ENCODE measurements at places on chromosomes 4 and X.

DNA sequence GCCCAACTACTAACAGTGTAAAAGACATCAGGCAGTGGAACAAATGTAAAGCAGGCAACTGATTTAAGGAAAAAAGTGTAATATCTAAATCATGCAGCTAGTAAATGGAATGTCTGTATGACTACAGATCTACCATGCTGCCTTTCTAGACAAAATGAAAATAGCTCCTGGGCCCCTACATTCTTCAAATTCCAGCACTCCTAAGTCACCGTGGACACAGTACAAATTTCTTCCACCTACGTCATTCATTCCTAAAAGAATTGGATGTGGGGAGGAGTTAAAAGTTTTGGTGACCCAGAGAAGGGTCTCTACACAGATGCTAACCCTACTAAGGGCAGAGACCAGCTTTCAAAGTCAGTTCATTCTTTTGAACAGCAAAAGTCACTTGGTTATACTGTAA lies 137.2 kb upstream of the ARHGEF9 start:
- DNase-seq: no peak

DNA sequence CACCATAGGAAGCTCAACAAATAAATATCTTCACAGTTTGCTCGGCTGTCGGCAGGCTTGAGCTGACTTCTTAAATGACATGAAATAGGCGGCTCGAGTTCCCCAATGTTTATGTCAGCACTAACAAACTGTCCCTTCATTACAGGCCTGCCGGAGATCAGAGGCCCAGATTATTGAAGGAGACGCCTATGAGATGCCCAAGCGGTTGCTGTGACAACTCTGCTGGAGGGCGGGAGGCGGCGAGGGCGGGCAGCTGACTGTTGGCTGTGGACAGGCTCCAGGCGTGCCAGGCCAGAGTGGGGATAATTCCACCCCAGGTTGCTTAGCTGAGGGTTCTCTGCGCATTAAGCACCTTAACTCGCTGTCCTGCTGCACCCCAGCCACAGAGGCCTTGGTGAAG lies 39.2 kb upstream of the MSX1 start:
- no peak for DNase-seq

DNA sequence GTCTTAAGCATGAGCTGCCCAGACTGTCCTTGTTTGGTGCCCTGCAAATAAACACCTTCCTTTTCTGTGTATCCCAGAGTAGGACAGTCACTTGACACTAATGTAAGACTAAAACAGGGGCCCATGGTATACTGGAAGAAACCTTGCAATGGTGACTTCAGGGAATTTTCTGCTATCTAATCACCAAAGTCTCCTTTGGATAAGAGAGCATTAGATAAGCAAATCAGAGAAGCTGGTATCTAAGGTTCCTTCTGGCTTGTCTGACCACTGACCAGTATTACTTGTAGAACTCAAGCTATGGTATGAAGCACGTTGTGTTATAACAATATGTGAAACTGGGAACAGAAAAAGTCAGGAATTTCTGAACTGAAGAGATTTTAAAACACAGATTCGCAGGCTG lies 173.9 kb downstream of the COL25A1 start:
- no peak for DNase-seq

DNA sequence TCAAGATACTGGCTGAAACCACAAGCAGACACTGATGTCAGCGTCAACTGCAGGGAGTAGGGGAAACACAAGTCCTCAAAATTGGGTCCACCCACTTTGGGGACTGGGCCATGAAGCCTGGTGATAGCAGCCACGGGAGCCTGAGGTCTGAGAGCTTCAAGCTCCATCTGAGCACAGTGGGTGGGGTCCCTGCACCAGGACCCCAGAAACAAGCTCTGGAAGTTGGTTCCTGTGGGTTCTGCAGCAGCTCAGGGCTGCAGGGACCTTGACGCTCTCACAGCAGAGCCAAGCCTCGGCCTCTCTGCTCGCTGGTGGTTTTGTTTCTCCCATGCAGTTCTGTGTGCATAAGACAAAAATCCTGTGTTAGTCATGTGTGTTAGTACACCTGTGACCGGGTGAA lies 54.5 kb downstream of the CPLX1 start:
- DNase-seq: no peak

- no peak for DNase-seq
Measured at GRCh38 chrX:70970482-70970995, 39.6 kb upstream of the SLC7A3 start.

GRCh38 chr4:2135083-2135482 lies 76.0 kb downstream of the NAT8L start:
- no peak for DNase-seq

DNA sequence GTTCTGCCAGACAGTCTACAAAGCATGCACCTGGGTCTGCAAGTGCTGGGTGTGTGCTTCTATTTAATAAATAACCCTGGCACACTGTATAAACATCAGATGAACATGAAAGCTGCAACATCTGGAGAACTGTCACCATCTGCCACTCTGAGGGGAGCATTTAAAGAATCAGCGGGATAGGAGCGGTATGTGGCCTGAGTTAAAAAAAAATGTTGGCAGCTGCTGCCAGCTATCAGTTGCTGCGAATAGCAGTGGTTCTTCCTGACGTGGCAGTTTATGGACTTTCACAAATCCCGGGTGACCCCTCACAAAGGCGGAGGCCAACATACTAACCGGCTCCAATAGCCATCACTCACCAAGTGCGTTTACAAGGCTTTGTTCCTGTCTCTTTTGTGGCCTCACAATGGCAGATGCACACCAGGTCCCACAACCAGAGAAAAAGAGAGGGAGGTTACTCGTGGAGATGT lies 95.1 kb downstream of the RASL11B start:
- DNase-seq: no peak

- no peak for DNase-seq
Measured at GRCh38 chrX:104172121-104172520, 5.9 kb downstream of the FAM199X start.

- DNase-seq: no peak
Measured at GRCh38 chrX:147917700-147918695, 6.3 kb downstream of the FMR1 start.

GRCh38 chr4:85812776-85813175 lies 337.8 kb downstream of the ARHGAP24 start:
- DNase-seq: no peak

DNA sequence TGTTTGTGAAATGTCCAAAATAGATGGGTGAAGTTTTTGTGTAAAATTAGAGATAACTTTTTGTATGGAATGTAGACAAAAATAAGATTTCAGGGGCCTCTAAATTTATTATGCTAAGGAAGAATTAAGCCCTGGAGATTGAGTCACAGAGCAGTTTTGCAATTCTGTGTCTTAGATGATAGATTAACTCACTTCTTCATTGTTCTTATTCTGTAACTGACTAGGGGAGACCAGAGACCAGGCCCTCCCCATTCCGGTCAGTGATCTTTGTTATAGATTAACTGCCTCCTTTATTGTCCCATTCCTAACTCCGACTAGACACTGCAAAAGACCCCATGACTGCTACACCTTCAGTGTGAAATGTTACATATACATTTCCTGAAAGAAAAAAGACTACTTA lies 238.4 kb upstream of the TAPT1 start:
- DNase-seq: no peak

DNA sequence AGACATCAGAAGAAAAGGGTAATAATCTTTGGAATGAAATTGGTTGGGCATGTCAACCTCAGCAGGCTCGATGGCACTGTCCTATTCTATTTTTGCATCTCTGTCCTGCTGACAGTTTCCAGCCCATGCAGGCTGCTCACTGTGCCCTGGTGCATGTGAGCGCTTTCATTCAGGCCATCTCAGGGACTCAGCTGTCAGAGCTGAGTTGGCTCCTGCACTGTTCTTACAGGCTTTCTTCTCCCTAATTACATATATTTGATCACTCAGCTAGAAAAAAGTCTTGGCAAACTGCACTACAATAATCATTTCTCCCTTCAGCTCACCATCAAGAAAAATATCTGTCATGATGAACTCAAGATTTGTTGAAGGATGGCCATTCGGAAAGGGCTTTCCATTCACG lies 84.7 kb downstream of the RASL11B start:
- no peak for DNase-seq

DNA sequence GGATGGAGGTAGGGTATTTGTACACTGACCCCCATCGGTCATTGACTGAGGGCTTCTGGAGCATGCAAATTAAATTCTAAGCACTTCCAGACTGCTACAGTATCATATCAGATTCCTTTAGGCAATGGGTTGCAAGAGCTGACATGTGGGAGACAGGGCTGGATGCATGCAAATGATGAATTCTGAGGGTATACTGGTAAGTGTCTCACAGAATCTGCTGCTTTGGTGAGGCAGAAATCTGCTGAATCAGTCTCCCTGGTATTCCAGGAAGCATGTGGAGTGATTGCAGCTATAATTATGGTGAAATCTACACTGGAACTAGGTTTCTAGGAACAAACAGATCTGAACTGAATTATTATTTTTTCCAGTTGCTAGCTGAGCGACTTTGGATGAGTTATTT lies 684.9 kb upstream of the MAGEB2 start:
- DNase-seq: no peak

DNA sequence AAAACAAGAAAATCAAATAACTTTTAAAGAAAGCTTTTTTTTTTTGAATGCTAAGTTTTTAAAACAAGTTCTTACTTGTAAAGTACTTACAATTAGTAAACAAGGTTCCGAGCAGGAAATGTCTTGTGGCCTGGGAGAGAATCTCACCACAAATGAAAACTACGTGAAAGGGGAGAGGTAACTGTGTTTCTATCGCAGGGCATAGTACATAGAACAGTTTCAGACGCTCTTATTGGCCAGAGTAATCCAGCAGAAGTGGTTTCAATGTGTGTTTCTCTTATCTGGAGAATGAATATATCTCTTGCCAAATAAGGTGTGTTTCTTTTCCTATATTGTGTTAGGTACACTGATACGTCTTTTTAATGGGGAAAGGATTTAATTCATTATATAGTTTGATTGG lies at the start of gene PLAC8:
Gene PLAC8, minus strand, starts transcription at position 154 of the 400 bp plus-strand sequence. CDS start 6,808 bp downstream, outside the sequence.
- DNase-seq: no peak

DNA sequence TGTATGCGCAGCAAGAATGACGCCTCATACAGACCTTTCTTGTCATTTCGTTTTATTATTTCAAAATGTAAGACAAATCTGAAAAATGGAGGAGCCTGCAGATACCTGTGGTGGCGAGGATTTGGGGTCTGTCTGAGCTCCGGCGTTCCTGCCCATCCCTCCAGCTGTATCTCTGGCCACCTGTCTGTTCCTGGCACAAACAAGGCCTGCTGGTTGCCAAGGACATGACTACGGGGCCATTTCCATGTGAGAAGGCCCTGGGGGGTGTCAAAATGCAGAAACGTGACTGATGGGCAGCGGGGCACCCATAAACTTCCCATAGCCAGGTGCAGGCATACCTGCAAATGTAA lies 591 bp upstream of the TSPAN7 start:
- no peak for DNase-seq

GRCh38 chr4:173287486-173287885 lies 46.7 kb downstream of the HMGB2 start:
- no peak for DNase-seq

DNA sequence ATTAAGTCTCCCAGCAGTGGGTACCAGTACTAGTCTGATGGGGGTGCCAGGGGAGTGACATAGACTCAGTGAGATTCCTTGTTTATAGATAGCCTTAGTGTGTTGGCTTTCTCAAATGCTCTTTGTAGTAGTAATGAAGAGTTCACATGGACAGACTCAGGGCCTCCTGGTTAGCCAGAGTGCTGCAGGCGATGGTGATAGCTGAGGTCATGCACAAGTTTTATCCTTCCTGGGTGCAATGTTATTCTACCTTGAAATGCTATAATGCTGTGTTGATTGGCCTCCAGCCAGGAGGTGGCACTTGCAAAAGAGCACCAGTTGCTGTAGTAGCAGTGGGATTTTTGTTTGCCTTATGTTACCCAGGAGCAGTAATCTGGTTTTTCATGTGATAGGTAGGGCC lies 35.5 kb upstream of the ADH4 start:
- no peak for DNase-seq

- DNase-seq: no peak
Measured at GRCh38 chrX:143873343-143873742, 10.5 kb upstream of the UBE2NL start.

- no peak for DNase-seq
Measured at GRCh38 chrX:68416592-68416991, 16.7 kb downstream of the OPHN1 start.

- DNase-seq: no peak
Measured at GRCh38 chr4:25875281-25875745, 12.5 kb upstream of the SEL1L3 start.

All from activated CD8-positive, alpha-beta memory T cell treated with anti-CD3 and anti-CD28 coated beads, Interleukin-2, amount 50 U/mL, for 48 hours (primary cell).